ENCODE measurements at places on chromosomes 7 and 10.
A peak's percentile ranks its signal among the peaks of the same experiment; 100 is the strongest.

DNA sequence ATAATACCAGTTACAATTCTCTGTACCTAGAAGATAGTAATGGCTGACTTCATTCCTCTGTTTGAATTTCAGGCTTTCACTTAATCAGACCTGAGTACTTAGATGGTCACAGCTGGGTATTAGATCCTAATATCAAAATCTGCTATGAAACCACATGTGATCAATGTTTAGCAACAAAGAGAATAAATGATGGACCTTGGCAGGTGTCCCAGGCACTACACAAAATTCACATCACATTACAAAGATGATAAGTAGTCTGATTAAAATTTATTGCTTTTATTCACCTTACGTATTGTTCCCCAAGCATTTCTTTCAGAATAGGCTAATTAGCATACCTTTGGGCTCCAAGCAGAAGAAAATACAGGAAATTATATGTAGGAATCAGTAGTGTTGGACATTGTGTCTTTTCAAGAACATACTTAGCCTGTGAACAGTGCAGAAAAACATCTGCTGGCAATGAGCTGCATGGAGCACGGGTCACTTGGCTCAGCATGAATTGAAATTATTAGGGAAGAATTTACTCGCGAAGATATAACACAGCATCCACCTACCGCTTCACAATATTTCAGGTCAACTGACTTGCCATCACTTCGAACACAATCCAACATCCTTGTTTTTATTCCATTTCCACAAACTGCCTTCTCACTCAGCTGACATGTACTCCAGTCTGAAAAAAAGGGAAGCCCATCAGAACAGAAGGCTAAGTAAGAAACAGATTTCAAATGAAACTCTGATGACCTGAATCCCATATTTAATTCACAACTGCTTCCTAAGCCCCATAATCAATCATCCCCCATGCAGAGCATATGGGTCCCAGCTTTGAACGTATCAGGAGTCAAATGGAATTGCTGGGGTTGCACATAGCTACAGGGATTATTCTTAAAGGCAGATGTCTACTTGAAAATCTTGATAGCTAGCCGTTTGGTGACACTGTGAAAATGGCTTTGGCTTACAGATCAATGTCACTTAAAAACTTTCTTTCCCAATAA is 421.0 kb downstream of the THSD7A start:
- DNase-seq, result no peak

DNA sequence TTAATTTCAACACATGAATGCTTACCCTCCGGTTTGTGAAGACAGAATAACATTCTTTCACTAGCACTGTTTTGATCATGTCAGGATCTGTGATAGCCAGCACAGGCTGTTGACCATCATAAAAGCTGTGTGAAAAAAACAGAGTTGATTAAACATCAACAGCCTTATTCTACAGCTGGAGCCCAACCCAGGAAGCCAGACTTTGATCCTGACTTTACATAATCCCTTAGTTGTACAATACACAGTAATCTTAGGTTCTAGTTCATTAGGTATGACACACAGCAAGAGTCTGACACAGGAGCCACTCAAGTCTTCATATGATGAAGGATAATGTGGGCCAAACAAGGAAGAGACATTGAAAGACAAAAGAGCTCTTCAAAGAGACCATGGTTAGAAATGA is 11.4 kb downstream of the CYP3A4 start:
- DNase-seq, result no peak

- peak; percentile 0 for DNase-seq
These were observed 724.5 kb downstream of the GRID1 start for GRCh38 chr10:85642082-85642420.

DNA sequence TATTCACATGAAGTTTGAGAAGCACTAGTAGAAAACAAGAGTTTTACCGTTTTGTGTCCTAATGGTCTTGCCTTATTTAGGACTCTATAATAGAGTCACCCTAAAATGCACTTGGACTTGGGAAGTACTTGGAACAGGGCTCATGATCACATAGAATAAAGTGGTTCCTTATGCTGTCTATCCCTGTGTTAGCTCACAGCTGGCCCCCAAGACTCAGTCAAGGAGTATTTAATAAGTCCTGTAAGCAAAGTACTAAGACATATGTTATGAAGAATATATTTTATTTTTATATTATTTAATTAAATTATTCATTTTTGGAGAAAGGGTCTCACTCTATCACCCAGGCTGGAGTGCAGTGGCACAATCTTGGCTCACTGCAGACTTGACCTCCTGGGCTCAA is 54.5 kb downstream of the XRCC2 start:
- no peak for DNase-seq

DNA sequence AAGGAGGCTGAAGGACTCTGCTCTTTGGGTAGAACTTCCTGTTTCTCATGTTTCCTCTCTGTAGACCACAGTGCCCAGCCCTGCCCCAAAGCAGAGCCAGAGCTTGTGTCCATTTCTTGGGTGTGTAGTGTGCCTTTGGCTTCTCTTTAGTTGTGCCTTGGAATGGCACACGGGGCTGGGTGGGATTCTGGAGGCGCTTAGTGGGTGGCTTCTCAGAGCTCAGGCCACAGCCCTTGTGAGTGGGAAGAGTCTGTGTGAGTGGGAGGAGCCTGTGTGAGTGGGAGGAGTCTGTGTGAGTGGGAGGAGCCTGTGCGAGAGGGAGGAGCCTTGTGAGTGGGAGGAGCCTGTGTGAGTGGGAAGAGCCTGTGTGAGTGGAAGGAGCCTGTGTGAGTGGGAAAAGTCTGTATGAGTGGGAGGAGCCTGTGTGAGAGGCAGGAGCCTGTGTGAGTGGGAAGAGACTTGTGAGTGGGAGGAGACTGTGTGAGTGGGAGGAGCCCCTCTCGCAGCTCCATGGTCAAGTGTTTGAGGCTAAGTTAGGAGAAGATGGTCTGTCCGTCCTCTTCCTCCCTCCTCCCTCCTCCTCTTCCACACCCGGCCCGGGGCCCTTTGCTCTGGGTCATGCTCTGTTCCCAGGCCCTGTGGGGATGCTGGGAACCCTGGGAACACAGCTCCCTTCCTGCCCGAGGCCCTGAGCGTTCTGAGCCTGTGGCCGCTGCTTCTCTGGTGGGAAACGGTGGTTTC is 153.0 kb downstream of the GRK5 start:
- no peak for DNase-seq

DNA sequence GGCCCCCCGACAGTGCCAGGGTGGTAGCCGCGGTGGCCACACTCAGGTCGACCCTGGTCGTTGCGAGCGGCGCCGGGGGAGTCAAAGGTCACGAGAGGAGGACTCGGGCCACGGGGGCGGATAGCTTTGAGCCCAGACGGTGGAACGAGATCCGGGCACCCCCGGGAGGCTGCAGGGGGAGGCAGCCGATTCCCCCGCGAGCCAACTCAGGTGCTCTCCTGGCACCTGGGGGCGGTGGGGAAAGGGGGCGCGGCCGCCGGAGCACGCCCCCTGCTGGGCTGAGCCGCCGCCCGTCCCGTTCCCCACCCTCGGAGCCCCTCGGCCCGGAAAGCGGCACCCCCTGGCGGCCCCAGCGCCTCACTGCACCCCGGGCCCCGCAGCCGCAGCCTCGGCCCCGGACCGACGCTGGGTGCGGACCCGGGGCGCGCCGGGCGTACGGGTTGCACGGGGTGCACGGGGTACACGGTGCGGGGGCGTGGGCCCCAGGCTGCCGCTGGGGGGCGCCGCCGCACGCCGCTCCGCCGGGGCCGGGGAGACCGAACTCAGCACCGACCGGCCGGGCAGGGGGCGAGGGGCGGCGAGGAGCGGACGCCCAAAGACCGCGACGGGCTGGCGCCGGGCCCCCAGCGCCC is 521 bp upstream of the NYAP1 start:
- DNase-seq, result no peak

- no peak for DNase-seq
These were observed 227.0 kb upstream of the AOAH start for GRCh38 chr7:36951257-36951697.

DNA sequence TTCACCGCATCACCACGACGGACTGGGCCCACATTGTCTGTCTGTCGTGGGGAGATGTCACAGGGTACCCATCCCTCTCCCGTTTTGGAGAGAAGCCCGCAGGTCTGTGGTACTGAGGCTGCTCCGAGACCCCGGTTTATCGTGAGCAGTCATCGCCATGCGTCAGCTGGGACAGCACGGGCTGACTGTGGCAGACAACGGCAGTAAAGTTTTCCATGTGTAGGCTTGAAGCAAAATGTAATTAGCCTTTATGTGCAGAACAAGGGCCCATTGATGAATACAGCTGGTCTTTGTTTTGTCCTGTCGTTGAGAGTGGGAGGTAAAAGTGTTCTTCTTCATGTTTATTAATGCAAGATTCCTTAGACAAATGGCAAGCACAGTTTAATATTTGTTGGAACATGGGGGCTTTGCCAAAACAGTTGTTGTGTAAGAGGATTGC is 167.4 kb upstream of the SH2B2 start:
- DNase-seq, result no peak

- no peak for DNase-seq
These were observed 32.8 kb downstream of the CAMK1D start for GRCh38 chr10:12382157-12382548.

GRCh38 chr10:62048919-62049623 is 147.6 kb downstream of the ARID5B start:
- peak; percentile 93 for DNase-seq

DNA sequence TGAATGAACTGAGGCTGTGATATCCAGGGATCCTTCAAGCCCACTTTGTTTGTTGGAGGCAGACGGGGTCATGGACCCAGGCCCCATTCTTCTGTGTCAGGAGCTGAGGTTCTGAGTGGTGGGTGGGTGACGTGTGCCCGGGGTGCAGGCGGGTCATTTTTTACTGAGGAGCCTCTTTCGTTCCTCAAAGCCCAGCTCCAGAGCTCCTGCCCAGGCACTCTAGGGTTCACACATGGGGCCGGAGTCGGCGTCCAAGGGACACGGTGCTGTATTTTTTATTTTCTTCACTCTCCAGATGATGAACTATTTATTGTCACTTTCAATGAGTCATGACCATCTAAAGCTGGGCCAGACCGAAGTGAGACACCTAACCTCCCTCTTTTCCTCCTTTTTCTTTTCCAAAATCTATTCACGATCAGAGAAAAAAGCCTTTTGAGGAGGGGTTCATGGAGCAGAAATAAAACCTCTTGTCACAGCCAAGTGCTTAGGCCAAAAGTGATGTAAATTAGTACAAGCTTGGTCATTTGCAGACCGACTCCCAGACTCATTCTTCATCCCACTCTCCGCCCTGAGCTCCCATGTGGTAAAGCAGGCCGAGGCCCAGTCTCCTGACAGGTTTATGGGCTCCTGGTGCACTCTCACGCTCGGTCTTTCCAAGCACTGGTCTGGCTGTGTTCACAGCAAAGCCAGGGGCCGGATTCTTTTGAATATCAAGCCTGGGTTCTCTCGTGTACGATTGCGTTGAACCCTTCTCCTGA is 41.4 kb upstream of the PITRM1 start:
- no peak for DNase-seq

- DNase-seq, result peak; percentile 76
These were observed 18.8 kb upstream of the SMNDC1 start for GRCh38 chr10:110323503-110323902.

GRCh38 chr10:121594076-121594475 is 4.2 kb downstream of the FGFR2 start:
- DNase-seq, result no peak

DNA sequence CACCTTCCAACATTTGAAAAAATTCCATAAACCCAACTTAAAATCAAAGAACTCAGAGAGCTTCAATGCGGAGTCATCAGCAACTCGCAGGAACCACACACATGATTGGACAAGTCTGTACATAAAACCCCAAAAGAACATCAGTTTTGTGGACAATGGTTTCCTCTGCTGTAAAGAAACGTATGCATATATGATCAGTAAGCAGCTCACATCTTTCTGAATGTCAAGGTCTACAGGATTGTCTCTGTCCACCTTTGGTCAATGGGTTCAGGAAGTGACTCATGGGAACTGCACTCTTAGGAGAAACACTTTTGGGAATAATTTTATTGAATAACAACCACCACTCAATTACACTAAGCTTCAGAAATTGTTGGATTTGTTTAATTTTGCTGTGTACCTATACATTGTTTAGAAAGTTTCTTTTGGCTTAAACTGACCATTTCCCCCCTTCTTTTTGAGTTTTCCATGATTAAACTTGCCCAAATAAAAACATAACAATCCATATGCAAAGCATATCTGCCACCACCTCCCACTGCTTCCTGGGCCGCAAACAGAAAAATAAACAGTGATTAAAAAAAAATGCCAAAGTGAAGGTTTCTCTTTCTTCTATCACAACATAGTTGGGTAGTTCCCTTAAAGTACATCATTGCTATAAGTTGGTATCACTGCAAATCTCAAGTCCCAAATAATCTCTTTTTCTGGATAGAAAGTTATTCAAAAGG is 27.3 kb upstream of the AFAP1L2 start:
- no peak for DNase-seq

- DNase-seq, result no peak
These were observed 49.4 kb downstream of the HK1 start for GRCh38 chr10:69327463-69328379.

DNA sequence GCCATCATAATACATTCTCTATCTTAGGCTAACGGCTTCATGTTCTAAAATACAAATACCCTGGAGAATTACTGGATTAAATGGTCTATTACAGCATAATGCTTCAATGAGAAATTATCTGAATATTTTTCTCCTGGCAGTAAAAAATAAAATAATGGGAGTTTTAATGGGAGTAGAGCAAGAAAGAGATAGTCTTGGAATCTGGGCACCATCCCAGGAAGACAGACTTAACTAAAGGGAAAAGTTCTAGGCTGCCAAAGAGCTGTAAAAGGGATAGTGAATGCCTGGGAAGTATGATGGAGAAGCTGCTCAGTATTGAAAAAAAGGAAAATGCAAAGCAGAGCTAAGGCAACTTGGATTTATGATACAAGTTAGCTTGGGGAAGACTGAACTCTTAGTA is 12.1 kb upstream of the SYPL1 start:
- no peak for DNase-seq

DNA sequence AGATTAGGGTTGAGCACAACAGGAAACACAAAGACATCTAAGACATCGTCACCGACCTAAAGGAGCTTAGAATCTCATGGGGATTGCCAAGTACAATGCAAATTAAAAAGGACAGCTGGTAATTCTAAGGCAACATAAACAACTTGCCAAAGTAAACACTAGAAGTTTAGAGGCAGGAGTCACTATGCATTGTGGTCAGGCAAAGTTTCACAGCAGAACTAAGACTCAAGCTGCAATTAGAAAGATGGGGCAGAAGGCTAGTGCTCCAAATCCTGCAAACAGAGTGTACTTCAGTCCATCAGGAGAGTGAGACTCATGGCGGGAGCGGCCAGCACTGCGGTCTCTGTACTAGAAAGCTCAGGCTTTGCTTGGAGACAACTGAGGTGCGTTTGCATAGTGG is 52.7 kb downstream of the HIPK2 start:
- peak; percentile 50 for DNase-seq
